ENCODE measurements at places on chromosomes 1 and 21. TPM values are rescaled to one million over a fixed set of nuclear protein-coding genes. Genes with fewer than 3 reads are reported as not detected.
A peak's percentile ranks its signal among the peaks of the same experiment; 100 is the strongest.

- no peak for DNase-seq
- peak within 1 kb of the TSS; percentile 88 for H3K27ac ChIP-seq
- peaks cover 7% of the 10 kb centered on the region for H3K27me3 ChIP-seq
- H3K4me1 ChIP-seq = no peaks in the 10 kb centered on the region
- peak within 1 kb of the TSS; percentile 95 for H3K4me3 ChIP-seq
- no peaks in the 10 kb centered on the region for H3K36me3 ChIP-seq
Measured at GRCh38 chr1:236393681-236394481, at the start of gene EDARADD. TSS of gene EDARADD (plus strand) at chr1:236394286. CDS start at chr1:236394445, 159 bp downstream.

DNA sequence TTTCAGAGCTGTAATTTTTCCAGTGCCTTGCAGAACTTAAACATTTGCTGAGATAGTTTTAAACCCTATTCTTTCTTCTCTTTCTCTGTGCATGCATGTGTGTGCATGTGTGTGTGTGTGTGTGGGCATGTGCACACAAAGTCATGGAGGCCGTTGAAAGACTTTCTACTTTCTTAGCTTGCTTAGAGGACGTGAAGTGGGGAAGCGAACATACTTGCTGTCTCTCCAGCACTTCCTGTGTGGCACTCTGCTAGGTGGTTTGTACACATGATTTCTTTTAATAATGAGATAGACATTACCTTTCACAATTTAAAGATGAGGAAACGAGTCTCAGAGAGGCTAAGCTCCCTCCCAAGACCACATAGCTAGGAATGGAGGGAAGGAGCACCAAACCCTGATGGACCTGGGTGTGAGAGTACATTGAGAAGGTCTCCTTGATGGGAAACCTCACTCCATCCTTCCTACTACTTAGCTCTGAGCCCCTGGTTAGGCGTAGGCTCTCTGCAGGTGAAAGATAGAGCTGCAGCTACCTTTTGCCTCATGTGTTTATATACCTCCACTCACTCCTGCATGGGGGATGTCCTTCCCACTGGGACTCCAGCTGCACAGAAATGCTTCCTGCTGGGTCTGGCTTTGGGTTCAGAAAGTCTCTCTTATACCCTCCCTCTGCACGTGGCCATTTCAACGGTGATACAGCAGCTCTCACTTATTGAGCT lies 101.9 kb upstream of the USP24 start:
- H3K4me3 ChIP-seq = no peak overlapping the region
- H3K27ac ChIP-seq = no peak overlapping the region
- H3K4me1 ChIP-seq = no peaks in the 10 kb centered on the region
- no peaks in the 10 kb centered on the region for H3K36me3 ChIP-seq

DNA sequence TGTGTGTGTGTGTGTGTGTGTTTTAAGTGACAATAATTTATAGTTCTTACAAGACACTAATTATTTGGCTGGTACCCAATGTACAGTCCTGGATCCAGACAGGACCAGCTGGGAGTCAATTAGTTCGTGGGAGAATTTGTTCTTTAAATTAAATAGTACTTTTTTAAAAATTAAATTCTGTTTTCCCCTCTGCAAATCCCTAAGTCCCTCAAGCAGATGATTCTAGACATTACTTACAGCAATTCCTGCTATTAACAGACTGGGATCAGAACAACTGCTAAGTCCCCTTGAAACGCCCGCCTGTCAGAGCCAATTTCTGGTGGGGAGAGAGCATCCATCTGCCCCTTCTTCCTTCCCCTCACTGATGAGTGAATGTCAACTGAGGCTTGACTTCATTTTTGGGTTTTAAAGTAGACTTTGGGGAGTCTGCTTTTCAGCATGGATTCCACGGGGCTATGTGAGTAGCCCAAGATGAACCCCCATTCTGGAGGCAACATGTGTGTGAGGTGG lies 83.9 kb downstream of the SMYD2 start:
- no peak for DNase-seq
- no peaks in the 10 kb centered on the region for H3K27me3 ChIP-seq
- no peaks in the 10 kb centered on the region for H3K4me1 ChIP-seq
- H3K27ac ChIP-seq = no peak overlapping the region
- no peak overlapping the region for H3K4me3 ChIP-seq
- H3K36me3 ChIP-seq = peaks cover 8% of the 10 kb centered on the region

Gene FAAP20
- total RNA-seq = 29.9 TPM

Gene ATP1A4
- total RNA-seq = not detected

Gene ATP6V1G3
- total RNA-seq = not detected

Gene OR2T35
- not detected for total RNA-seq

Gene ZFP69B
- total RNA-seq = 2.6 TPM

Measured in breast epithelium (tissue), 4 donors.